Vagina (tissue), 2 donors: ENCODE measurements at places on chromosomes 4 and X.

- no peak for DNase-seq
These were observed 92.6 kb downstream of the ASB9 start for GRCh38 chrX:15177316-15177715.

GRCh38 chrX:82127228-82128123 is 925.6 kb downstream of the SH3BGRL start:
- no peak for DNase-seq

GRCh38 chrX:47573341-47574075 is 8.7 kb upstream of the TIMP1 start:
- DNase-seq, result no peak

- DNase-seq, result no peak
These were observed 21.2 kb downstream of the SLC2A9 start for GRCh38 chr4:9999956-10000561.

- no peak for DNase-seq
These were observed 36.9 kb downstream of the PDLIM5 start for GRCh38 chr4:94488670-94489069.

DNA sequence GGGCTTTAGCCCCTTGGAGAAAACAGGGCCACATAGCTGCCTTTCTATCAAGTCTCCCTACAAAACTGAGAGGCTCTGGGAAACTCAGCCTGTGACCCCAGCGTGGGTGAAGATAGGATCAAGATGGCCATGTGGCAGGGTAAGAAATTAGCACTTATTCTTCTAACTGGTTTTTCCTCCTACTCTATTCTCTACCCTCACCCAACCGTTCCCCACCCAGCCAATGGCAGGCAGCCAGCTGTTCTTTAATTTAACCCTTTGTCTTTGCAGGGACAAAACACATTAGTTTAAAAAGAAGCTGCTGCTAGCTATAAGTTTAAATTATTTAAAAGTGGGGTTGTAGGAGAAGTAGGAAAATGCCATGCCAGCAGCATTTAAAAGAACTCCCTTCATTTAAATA is 2.8 kb downstream of the CLCN5 start:
- no peak for DNase-seq

DNA sequence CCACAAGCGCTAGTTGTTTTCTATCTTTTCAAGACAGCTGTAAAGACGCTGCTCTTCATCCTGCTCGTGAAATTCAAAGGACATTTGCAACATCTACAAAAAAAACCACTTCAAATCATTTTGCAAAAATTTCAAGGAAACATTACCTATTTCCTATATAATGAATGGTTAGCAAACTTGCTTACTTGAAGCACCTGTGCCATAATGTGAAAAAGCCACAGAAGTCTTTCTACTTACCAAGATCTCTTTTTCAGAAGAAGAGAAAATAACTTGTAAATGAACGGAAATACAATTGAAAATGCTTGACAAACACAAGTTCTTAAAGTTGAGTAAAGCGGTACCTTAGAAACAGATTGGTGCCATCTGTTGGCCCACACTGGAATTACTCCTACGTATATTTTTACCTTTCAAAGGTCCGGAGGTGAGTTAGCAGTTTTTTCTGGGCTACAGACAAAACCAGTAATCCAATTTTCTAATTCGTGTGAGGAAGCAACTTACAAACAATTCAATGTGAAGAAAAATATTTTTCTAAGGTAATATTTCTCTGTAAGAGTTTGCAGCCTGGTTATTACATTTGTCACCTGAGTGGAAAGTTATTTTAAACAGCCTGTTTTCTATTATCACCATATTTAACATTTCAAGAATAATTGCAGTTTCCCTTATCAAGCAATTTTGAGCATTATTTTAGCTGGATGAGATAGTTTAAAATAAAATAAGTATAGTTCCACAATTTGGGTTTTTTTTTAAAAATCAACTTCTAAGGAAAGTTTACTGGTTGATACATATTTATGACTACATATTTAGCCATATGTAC is at the start of gene TLR6:
Gene TLR6 (minus strand): TSS at position 294 of the 814 bp plus-strand sequence. CDS start 27,344 bp downstream, outside the sequence.
- no peak for DNase-seq

- DNase-seq, result no peak
These were observed 27.5 kb downstream of the POU3F4 start for GRCh38 chrX:83535417-83536196.

DNA sequence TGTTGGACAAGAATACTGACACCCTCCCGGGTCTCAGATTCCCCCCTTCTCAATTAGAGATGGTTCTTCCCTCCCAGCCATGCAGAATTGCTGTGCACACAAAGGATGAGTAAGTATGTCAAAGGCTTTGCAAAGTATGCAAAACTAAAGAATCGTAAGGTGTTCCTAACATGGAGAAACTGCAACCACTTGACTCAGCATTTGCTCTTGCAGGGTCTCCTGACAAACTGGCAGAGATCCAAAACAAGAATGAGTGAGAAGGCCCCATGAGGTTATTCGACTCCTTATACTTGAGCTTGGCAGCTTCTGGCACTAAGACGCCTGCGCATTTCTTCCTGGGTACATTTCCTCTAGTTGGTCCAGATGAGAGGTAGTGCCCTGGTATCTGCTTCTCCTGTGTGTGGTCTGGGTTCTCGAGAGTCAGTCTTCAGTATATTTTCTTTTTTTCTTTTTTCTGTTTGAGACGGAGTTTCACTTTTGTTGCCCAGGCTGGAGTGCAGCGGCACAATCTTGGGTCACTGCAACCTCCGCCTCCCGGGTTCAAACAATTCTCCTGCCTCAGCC is 8.2 kb downstream of the FAM184B start:
- DNase-seq, result no peak

DNA sequence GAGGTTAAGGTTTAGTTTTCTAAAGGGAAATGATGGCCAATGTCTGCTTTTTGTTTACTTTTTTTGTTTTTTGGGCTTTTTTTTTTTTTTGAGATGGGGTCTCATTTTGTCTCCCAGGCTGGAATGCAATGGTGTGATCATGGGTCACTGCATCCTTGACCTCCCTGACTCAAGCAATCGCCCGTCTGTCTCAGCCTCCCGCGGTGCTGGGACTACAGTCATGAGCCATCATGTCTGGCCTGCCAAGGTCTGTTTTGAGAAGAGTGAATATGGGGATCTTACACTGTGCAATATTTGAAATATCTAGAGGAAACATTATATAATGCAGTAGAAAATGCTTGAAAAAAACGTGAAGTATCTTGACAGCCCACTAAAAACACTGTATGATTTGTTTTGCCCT is 162.5 kb downstream of the GASK1B start:
- no peak for DNase-seq

DNA sequence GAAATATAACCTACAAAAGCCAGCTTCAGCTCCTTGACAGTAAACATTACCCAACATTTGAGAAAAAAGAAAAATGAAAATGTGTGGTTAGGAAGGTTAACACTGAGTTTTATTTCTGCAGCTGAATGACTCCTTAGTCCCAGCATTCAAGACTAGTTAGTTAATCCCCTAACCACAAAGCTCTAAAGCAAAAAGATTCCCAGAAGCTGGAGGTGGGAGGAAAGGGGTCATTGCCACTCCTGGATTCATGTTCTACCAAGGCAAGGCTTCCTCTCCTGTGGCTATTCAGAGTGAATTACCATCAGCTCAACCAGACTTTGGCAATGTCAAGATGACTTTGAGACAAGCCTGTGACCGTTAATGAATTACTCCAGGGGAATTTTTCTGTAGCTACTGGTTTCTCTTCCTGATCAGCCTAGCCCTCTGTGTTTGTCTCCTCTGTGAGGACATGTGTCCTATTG is 63.6 kb downstream of the HADH start:
- DNase-seq, result no peak

- DNase-seq, result no peak
These were observed 46.9 kb upstream of the NFKB1 start for GRCh38 chr4:102454268-102454667.

GRCh38 chrX:64570204-64570603 is 175.0 kb upstream of the MTMR8 start:
- no peak for DNase-seq

DNA sequence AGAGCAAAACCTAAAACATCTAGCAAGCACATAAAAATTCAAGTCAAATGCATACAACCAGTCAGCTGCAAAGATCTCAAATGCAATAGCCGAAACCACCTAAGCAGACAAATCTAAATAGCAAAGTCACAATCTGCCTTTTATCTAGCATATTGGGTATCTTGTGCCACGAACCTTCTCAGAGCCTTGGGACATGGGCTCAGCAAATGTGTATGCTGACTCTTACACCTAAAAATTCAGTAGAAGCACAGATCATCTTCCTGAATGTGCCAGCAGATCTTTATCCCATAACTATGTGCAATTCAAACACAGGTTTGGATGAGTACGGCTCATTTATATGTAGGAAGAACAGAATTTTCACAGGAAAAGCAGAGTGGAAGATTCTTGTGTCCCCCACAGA is 492.1 kb downstream of the INPP4B start:
- DNase-seq, result no peak

DNA sequence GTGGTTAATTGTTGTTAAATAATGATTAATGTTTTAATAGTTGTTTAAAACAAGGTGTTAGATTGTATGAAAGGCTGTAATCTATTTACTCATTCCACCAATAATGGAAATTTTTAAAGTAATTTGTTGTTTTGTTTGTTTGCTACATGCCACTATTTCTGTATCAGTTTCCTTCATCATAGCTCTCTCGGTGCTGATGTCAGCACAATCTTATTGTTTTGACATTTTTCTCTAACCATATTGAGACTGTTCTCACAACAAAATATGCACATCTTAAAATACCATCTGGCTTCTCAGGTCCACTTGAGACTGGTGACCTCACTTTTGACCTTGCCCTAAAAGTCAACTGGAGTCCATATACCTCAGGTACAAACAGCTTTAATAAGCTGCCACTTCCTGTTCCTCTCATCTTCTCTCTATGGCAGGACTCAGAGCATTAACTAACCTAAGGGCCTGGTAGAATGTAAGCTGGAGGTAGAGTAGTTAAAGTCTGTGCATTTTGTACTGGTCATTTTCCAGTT is 1.0 kb upstream of the GUCY1B1 start:
- no peak for DNase-seq

- DNase-seq, result no peak
These were observed 48.4 kb downstream of the ARHGAP10 start for GRCh38 chr4:147780137-147780777.

DNA sequence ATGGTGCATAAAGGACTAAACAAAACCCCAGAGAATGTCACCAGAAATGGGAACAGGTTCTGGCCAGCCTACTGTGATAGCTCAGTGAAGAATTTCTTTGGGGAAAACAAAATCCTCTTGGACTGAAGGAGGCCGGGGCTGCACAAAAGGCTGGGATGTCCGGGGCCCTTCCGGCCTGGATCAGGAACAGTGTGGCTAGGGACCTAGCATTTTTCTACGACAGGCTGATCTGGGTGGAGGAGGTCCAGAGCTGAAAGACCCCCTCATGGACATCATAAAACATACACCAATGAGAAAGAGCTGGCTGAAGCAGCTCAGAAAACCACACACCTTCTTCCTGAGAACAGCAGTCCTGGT is 94.7 kb downstream of the BCOR start:
- no peak for DNase-seq

DNA sequence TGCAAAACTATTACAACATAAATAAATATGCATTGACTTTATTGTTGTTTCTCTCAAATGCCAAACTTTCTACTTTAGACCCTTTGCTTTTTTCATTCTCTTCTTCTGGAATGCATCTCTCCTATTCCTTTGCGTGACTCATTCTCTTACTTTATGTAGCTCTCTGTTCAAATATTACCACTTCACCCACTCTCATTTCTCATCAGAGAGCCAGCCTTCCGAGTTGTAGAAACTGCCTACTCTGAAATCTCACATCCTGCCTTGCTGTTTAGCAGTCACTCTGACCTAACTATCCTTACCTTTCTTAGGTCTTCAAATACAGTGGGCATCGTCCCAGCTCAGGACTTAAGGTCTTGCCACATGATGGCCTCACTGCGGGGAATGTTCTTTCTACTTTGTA is 143.5 kb downstream of the GALNTL6 start:
- DNase-seq, result no peak

DNA sequence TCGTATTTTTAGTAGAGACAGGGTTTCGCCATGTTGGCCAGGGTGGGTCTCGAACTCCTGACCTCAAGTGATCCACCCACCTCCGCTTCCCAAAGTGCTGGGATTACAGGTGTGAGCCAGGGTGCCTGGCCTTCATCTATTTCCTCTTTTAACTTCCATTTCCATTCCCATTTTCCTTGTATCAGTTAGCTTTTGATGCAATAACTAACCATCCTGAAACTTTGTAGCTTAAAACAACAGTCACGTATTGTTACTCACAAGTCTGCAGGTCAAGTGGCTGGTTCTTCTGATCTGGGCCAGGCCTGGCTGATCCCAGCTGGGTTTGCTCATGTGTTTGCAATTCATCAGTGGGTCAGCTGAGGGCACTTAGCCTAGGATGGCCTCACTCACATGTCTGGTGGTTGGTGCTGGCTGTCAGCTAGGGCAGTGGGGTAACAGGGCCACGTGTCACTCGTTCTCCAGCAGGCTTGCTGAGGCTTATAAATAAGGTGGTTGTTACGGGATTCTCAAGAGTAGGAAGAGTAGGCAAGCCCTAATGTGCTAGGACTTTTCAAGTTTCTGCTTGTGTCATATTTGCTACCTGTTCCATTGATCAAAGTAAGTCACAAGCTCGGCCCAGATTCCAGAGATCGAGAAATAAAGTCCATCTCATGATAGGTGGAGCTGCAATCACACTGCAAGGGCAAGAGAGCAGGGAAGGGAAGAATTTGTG is 88.2 kb downstream of the SOWAHB start:
- no peak for DNase-seq

GRCh38 chrX:80578517-80579105 is 158.4 kb downstream of the TENT5D start:
- DNase-seq, result no peak

GRCh38 chrX:39309721-39310152 is 508.5 kb downstream of the MID1IP1 start:
- DNase-seq, result no peak

- DNase-seq, result no peak
These were observed 50.5 kb upstream of the UGT2B4 start for GRCh38 chr4:69546134-69546765.

DNA sequence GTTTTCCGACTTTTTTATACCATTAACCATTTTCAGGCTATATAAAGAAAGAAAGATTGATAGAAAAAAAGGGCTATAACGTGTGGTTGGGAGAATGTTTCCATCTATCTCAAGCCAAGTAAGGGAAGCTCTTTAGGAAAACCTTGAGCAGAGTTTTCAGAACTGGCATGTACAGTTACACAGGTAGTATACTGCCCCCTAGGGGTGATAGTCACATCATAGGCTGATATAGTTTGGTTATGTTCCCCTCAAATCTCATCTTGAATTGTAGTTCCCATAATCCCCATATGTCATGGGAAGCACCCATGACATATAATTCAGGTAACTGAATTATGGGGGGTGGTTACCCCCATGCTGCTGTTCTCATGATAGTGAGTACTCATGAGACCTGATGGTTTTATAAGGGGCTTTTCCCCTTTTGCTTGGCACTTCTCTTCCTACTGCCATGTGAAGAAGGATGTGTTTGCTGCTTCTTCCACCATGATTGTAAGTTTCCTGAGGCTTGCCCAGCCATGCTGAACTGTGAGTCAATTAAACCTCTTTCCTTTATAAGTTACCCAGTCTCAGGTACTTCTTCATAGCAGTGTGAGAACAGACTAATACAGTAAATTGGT is 186.8 kb downstream of the TMA16 start:
- DNase-seq, result no peak

- DNase-seq, result no peak
These were observed 90.0 kb upstream of the EDA2R start for GRCh38 chrX:66728818-66729271.
